ENCODE measurements at places on chromosomes 1 and 21.
A peak's percentile ranks its signal among the peaks of the same experiment; 100 is the strongest.

DNA sequence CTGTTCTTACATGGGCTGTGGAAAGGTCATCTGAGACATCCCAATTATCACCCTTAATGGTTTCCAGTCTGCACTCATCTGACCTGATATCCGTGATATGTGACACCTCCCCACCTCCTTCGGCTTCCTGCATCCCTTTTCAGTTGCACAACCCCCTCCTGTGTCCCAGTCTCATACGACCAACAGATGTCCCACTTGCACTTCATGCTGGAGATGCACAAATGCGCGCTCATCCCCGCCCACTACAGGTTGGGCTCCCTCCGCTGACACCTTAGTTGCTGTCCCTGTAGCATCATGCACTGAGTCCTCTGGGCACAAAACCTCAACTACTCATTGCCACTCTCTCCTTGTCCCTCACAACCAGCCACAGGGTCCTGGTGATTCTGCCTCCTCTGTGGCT lies 94.4 kb downstream of the MIS18A start:
- no peak for DNase-seq

DNA sequence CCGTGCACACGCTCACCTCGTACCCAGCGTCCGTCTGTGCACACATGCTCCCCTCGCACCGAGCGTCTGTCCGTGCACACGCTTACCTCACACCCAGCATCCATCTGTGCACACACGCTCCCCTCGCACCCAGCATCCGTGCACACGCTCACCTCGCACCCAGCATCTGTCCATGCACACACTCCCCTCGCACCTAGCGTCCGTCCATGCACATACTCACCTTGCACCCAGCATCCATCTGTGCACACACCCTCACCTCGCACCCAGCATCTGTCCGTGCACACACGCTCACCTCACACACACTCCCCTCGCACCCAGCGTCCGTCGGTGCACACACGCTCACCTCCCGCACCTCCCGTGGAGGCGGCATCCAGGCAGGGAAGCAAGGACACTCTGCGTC lies 24.4 kb upstream of the COL18A1 start:
- DNase-seq, result no peak

GRCh38 chr1:167230437-167230836 lies 9.8 kb downstream of the POU2F1 start:
- no peak for DNase-seq

GRCh38 chr1:79232818-79233217 lies 226.3 kb upstream of the ADGRL4 start:
- no peak for DNase-seq

- DNase-seq, result no peak
These were observed 73.4 kb downstream of the BACE2 start for GRCh38 chr21:41241341-41241740.

- DNase-seq, result no peak
These were observed 32.2 kb upstream of the GNG5 start for GRCh38 chr1:84538599-84538998.

GRCh38 chr1:200921571-200922110 lies 26.9 kb downstream of the INAVA start:
- no peak for DNase-seq

DNA sequence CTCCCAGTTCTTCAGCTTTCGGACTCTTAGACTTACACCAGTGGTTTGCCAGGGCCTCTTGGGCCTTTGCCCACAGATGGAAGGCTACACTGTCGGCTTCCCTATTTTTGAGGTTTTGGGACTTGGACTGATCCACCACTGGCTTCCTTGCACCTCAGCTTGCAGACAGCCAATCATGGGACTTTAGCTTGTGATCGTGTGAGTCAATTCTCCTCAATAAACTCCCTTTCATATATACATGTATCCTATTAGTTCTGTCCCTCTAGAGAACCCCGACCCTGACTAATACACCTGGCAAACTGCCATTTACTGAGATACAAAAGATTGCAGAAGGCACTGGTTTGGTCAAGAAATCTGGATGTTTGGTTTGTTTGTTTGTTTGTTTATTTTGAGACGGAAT lies 6.4 kb upstream of the RAB4A start:
- DNase-seq, result no peak

- DNase-seq, result no peak
These were observed 172.7 kb downstream of the BARHL2 start for GRCh38 chr1:90544356-90544755.

GRCh38 chr1:111236379-111236778 lies 8.9 kb downstream of the CHI3L2 start:
- DNase-seq, result no peak

- no peak for DNase-seq
These were observed 69.3 kb downstream of the KCTD3 start for GRCh38 chr1:215636258-215636965.

DNA sequence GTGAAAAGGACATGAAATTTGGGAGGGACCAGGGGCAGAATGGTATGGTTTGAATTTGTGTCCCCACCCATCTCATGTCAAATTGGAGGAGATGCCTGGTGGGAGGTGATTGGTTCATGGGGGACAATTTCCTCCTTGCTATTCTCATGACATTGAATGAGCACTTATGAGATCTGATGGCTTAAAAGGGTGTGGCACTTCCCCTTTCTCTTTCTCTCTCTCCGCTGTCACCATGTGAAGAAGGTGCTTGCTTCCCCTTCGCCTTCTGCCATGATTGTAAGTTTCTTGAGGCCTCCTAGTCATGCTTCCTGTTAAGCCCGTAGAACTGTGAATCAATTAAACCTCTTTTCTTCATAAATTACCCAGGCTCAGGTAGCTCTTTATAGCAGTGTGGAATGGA lies 7.6 kb upstream of the GBP4 start:
- no peak for DNase-seq

DNA sequence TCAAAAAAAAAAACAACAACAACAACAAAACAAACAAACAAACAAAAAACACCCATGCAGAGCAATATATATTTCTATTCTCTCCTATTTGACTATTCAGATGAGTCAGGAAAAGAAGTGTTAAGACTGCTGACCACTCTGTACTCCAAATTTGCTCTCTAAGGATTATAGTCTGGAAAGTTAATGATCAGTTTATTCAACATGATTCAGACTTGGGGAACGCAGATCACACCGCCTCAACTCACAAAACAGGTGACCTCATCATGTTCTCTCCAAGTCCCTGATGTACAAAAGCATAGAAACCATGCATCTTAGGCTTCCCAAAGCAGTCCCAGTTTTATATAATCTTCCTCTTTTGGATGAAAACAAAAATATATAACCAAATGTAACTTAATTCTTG lies 51.9 kb upstream of the PRRC2C start:
- DNase-seq, result no peak

- no peak for DNase-seq
These were observed 803 bp upstream of the FLAD1 start for GRCh38 chr1:154982341-154982740.

DNA sequence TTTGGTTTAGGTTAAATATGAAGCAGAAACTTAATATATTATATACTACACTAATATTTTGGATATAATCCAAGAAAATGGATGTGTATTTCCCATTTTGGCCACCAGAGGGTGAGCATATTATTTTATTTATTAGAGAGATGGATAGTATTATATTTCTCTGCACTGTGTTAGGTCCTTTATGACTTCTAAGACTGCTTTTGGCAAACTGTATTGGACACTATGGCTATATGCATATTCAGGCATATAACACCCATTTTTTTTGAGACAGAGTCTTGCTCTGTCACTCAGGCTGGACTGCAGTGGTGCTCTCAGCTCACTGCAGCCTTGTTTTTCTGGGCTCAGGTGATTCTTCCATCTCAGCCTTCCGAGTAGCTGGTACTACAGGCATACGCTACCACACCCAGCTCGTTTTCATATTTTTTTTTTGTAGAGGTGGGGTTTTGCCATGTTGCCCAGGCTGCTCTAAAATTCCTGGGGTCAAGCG lies 17.8 kb upstream of the PGM1 start:
- DNase-seq, result no peak

GRCh38 chr1:164753521-164754077 lies 194.6 kb downstream of the PBX1 start:
- no peak for DNase-seq

GRCh38 chr1:94863919-94864318 lies 43.8 kb downstream of the SLC44A3 start:
- DNase-seq, result no peak

- peak; percentile 64 for DNase-seq
These were observed 12.5 kb upstream of the SARS1 start for GRCh38 chr1:109201123-109201703.

GRCh38 chr1:151716771-151717631 lies at the start of gene CELF3:
CELF3 (minus strand) TSS chr1:151716803; CDS start chr1:151716020, 783 bp downstream.
- DNase-seq, result peak; percentile 21

DNA sequence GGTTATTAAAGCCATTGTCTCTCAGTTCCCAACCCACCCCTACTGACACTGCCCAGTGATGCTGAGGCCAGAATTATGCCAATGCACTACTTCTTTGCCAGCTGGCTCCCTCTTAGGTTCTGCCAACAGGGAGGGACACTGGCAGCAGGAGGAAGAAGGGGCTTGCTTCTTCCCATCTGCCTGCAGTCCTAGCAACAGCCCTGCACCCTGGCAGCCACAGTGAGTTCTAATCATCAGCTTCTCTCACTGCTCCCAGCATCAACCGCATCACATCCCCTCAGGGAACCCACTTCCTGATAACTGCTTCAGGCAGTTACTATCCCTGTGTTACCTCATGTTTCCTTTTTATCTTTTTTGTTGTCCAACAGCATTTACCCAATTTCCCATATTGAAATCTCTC lies 86.2 kb downstream of the UBR4 start:
- no peak for DNase-seq

- no peak for DNase-seq
These were observed 22.4 kb downstream of the LY9 start for GRCh38 chr1:160818207-160818937.

DNA sequence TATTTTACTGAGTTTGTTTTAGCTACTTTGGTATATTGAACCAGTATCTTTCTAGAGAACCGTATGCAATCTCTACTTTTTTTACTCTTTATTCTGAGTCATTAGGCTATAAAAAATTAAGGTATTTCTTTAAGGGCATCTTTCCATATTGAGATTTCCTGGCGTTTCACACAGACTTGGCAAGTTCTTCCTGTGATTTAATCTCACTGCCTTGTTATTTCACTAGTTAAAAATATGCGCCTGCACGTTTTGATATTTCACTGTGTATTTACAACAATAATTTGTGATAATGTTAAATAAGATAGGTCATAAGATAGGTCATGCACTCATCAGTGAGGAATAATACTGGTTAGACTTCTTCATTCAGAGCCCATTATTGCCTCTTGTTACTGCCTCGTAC lies 16.2 kb upstream of the CR1L start:
- DNase-seq, result no peak

GRCh38 chr1:78619446-78619802 lies 824 bp upstream of the IFI44L start:
- no peak for DNase-seq

DNA sequence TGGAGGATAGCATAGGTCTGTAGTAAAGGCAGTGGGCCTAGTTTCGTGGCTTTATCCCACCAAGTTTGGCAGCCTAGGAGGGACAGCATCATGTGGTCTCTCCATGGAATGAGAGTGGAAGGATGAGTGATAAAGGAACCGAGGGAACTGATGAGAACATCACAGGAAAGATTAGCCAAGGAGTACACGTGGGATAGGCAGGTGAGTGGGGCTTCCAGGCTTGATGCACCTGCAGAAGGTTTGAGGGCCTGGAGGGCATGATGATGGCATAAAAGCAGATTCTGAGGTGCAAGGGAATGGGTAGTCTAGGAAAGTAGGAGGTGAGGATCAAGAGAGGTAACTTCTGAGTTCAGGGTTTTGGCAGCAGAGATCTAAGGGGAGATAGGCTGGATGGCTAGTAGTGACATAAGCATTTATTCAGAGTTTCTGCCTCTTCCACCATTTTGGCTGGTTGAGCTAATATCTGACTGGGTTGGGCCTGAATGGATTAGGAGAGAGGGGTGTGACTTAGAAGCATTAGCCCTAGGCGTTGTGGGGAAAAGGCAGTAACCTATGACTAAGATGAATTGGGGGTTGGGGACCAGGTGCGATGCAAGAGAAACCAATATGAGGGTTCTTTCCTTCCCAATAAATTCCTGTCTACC lies 9.1 kb downstream of the PTGFRN start:
- no peak for DNase-seq

GRCh38 chr1:42290130-42290529 lies 44.9 kb downstream of the FOXJ3 start:
- DNase-seq, result no peak

DNA sequence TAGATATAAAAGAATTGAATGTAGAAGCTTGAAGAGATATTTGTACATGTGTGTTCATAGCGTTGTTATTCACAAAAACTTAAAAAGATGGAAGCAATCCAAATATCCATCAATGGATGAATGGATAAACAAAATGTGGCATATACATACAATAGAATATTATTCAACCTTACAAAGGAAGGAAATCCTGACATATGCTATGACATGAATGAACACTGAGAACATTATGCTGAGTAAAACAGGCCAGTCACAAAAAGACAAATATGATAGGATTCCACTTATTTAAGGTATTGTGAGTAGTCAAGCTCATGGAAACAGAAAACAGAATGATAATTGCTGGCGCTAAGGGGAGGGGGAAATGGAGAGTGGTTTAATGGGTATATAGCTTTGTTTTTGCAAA lies 47.0 kb upstream of the DYRK1A start:
- DNase-seq, result no peak

DNA sequence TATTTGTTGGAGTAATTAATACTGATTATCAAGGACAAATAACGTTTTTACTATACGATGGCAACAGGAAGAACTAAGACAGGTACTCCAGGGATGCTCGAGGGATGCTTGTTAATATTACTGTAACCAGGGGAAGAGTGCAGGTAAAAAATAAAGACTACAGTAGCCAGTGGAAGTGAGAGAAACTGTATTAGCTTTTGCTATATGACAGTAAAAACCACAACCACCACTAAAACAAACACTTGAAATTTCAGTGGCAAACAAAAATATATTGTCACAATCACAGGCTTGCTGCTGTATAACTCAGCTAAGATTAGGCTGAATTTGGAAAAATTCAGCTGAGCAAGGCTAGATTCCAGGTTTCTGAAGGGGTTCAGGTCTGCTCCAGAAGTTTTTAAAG lies 812.6 kb upstream of the ADGRL4 start:
- DNase-seq, result no peak

- DNase-seq, result no peak
These were observed 170.1 kb downstream of the SIPA1L2 start for GRCh38 chr1:232459826-232460225.

DNA sequence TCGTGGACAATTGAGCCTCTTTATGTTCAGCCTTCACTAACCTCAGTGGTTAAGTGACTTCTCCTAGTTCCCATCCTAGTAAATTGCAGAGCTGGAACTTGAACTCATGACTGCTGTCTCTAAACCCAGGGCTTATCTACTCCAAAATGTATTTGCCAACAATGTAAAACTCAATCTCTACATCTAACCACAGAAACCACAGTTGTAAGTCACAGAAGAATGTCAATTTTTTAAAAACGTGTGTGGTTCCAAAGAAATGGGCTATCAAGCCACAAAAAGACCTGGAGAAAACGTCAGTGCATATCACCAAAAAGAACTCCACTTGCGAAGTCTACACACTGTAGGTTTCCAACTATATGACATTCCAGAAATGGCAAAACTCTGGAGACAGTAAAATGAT lies 172.6 kb upstream of the HMCN1 start:
- DNase-seq, result no peak

GRCh38 chr1:234967121-234967520 lies 161.5 kb downstream of the TOMM20 start:
- no peak for DNase-seq

GRCh38 chr1:199220031-199220430 lies 581.2 kb downstream of the PTPRC start:
- DNase-seq, result no peak
